ENCODE measurements at places on chromosomes 7 and 10.

DNA sequence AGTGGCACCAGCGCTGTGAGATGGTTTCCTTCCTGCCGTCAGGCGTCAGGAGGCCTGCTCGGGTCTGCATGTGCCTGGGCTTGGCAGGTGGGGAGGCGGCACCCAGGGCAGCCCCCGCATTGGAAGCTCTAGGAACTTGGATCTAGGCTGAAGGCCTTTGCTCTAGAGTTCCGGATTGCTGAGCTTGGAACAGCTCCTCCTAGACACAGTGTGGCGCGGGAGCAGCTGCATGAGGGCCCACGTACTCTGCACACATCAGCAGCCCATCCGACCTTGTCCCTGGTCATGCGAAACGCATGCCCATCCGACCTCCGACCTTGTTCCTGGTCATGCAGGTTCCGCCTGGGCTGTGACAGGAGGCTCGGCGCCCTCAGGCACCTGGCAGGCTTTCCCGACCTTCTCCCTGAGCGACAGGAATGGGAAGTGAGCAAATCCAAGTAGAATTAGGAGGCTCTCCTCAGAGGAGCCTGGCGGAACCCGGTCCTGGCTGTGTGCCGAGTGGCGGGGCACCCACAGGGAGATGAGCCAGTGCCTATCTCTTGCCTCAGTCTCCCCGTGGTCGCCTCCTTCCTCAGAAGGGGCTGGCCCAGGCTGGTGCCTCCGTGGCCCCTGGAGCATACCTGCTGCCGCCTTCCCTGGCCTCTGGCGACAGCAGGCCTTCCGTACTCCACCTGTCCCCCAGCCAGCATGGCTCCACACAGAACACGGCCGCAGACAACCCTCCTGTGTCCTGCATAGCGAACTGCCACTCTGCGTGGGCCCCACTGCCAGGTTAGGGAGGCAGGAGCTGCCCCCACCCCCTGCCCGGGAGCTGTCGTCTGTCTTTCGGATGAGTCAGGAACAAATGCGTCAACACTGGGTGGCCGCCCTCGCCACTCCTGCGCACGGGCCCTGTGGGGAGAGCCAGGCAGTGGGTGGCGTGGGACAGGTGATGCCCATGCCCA is 12.0 kb downstream of the GET4 start:
- DNase-seq, result no peak

GRCh38 chr7:100556541-100556940 is 17.2 kb downstream of the SAP25 start:
- DNase-seq, result peak; percentile 92

- no peak for DNase-seq
These were observed 757 bp upstream of the GRID1 start for GRCh38 chr10:86367152-86367951.

DNA sequence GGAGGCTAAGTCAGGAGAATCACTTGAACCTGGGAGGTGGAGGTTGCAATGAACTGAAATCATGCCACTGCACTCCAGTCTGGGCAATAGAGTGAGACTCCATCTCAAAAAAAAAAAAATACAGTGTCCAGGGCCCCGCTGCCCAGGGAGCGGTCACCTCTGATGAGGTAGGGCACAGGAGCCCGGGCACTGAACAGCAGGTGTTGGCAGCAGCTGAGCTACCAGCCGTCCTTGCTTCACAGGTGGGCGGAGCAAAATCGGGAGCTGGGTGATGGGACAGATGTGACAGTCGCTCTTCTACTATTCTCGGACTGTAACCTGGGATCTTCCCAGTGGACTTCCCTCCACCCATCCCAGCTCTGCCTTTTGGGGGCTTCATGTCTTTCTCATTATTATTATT is 49.4 kb downstream of the GTF2IRD1 start:
- no peak for DNase-seq

GRCh38 chr10:120810298-120810697 is 40.9 kb upstream of the WDR11 start:
- DNase-seq, result no peak

DNA sequence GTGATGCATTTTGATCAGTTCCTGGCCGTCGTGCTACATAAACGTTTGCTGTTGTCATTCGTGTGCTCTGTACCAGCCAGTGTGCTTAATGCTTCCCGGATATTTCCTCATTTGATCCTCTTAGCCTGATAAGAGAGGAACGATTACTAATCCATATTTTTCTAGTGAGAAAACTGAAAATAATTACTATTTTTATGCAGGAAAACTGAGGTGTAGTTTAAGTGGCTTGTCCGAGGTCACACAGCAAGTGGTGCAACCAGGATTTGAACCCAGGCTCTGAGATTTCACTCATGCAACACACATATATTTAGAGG is 650 bp upstream of the SORBS1 start:
- DNase-seq, result no peak

- peak; percentile 63 for DNase-seq
These were observed 23.8 kb upstream of the CHN2 start for GRCh38 chr7:29170781-29171180.

GRCh38 chr10:3364768-3365480 is 192.3 kb upstream of the PITRM1 start:
- DNase-seq, result no peak

DNA sequence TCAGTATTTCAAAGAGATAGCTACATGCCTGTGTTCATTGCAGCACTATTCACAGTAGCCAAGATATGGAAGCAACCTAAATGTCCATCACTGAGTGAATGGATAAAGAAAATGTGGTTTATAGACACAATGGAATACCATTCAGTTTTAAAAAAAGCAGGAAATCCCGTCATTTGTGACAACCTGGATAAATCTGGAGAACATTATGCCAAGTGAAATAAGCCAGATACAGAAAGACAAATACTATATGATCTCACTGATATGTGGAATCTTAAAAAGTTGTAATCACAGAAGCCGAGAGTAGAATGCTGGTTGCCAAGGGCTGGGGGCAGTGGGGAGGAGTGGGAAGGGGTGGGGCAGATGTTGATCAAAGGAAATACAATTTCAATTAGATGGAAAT is 235.8 kb upstream of the IGFBP3 start:
- DNase-seq, result no peak

DNA sequence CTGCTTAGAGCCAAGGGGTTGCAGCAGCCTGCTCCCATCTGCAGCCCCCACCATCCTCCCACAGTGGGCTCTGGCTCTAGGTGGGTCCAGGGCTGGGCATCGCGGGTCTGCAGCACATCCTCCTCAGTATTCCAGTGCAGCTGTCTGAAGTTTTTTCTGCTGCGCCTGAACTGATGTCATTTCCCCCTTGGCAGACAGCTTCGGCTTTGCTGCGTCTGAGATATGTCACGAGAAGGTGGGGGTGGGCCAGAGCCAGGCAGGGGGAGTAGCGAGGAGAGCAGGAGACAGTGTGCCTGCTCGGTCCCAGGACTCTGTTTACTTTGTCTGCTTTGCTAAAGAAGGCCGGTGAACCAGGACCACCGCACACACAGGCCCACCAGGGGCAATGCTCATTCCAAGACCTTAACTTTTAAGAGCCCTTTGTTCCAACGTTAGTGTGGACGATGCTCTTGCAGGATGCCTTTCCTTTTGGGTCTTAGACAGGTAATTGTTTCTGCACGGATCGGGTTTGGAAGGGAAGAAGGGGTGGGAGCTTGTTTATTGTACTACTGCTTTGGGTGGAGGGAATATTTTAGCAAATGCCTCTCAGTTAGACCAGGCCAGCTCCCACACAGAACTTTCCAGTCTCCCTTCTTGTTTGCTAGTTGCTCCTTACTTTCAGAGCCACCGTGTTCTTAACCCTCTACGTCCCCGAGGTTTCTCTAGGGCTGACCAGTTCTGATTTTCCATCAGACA is 32.4 kb downstream of the WBP1L start:
- DNase-seq, result peak; percentile 83

GRCh38 chr7:130488392-130489139 is 3.3 kb upstream of the MEST start:
- no peak for DNase-seq

DNA sequence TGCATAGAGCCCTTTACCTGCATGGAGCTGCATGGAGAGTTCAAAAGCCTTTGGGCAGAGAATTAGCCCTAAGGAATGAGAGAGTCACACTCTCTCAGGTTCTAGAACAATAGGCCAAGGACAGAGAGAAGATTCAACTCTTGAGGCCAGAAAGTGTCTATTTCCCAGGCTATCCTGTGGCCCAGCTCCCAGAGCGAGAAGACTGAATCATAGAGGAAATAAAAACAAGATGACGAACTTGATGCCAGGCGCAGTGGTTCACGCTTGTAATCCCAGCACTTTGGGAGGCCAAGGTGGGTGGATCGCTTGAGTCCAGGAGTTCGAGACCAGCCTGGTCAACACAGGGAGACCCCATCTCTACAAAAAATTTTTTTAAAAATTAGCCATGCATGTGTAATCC is 18.3 kb upstream of the PODXL start:
- no peak for DNase-seq

GRCh38 chr7:1136841-1137516 is 23.0 kb downstream of the ZFAND2A start:
- peak; percentile 33 for DNase-seq

DNA sequence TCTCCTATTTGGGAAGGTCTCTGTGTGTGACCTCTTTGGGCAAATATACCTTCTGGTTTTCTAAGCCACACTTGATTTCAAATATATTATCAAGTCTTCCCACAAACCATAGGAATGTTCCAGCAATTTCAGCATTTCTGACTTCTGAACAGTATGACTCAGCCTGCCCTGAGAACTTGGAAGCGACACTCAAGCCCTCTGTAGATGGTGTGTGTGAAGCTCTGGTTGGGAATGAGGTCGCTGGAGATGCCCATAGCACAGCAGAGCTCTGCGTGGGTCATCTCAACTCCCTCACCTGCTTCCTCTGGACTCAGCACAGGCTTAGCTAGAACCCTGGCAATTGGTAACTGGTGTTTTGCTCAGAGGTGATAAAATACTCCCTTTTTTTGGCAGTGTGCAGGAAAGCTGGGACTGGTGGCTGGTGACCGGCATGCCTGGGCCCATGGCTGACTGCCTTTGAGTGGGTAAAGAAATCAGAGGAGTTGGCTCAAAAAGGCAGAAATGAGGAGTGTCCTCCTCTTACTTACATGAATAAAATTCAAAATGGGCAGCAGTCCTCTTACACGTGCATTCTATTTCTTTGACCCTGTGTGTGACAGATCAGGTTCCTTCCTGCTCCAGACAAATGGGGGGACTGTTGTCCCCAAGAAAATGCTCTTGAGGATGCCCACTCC is 87.5 kb upstream of the NRP1 start:
- DNase-seq, result no peak

GRCh38 chr10:63464402-63465292 is 1.1 kb downstream of the JMJD1C start:
- DNase-seq, result peak; percentile 87

- peak; percentile 63 for DNase-seq
These were observed 300 bp downstream of the ARHGAP21 start for GRCh38 chr10:24723386-24723787.

DNA sequence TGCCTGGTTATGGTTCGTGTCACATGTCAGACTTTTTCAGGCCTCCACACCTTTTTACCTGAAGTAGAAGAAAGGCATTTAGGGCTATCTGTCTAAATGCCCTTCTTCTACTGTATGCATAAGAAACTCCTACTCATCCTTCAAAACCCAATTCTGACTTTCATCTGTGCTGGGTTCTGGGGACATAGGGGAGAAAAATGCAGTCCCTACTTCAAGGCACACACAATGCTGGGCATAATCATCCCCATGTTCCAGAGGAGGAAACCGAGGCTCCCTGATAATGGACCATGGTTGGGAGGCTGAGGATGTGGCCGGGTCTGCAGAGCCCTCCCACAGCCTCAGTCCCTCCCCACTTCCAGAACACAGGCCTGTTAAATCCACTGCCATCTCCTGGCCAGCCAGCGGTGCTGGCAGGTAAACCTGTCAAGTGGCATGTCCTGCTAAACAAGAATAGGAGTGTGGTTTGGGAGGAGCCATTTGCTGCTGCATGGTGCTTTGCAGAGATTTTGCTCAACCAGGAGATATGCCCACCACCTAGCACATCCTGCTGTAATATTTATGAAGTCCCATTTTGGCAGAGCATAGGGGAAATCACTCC is 32.0 kb downstream of the GRID1 start:
- DNase-seq, result no peak
